ENCODE measurements at places on chromosomes 3 and 15. TPM values are rescaled to one million over a fixed set of nuclear protein-coding genes. Genes with fewer than 3 reads are reported as not detected.

The SLC6A1 gene
- not detected for total RNA-seq

The PP2D1 gene
- not detected for total RNA-seq

The HRH1 gene
- total RNA-seq = 3.2 TPM

The WDR93 gene
- total RNA-seq = 0.41 TPM

The CHRNB4 gene
- total RNA-seq = 1.8 TPM

The GHSR gene
- total RNA-seq = not detected

The CKMT1A gene
- 6.5 TPM for total RNA-seq

The TUSC7 gene
- not detected for total RNA-seq

The C2CD4A gene
- 0.75 TPM for total RNA-seq

The TMEM62 gene
- 22.3 TPM for total RNA-seq

The WDR72 gene
- 0.62 TPM for total RNA-seq

The SERPINI2 gene
- total RNA-seq = not detected

The PFKFB4 gene
- total RNA-seq = 22.4 TPM

The SAXO2 gene
- total RNA-seq = 0.79 TPM

The RARB gene
- total RNA-seq = 1.8 TPM

The CEMIP gene
- total RNA-seq = 0.07 TPM

The IL17RE gene
- 3.6 TPM for total RNA-seq

Measured in kidney epithelial cell (primary cell).